ENCODE measurements at places on chromosomes 5 and 9. TPM values are rescaled to one million over a fixed set of nuclear protein-coding genes. Genes with fewer than 3 reads are reported as not detected.

Gene SLC6A7
- total RNA-seq = not detected

Gene FXN
- 24.1 TPM for total RNA-seq

Gene FREM1
- 33.6 TPM for total RNA-seq

Gene PCDHB5
- total RNA-seq = 0.07 TPM

Gene ANXA2R
- total RNA-seq = 0.95 TPM

Gene HNRNPAB
- total RNA-seq = 132 TPM

DNA sequence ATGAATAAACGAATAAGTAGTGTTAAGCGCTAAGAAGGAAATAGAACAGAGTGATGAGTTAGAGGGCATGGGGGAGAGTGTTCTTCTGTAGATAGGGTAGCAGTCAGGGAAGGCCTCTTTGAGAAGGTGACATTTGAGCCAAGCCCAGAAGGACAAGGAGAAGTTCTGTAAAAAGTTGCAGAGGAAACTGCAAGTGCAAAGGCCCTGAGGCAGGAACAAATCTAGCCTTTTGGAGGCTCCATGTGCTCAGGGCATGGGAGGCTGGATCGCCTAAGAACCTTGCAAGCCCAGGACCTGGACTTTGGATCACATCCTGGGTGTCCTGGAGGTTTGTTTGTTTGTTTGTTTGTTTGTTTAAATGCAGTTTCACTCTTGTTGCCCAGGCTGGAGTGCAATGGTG lies 8.0 kb downstream of the EIF4E1B start:
- H3K4me1 ChIP-seq = no peaks in the 10 kb centered on the region
- H3K4me3 ChIP-seq = no peak overlapping the region
- DNase-seq = no peak
- no peaks in the 10 kb centered on the region for H3K36me3 ChIP-seq
- H3K27ac ChIP-seq = no peak overlapping the region

DNA sequence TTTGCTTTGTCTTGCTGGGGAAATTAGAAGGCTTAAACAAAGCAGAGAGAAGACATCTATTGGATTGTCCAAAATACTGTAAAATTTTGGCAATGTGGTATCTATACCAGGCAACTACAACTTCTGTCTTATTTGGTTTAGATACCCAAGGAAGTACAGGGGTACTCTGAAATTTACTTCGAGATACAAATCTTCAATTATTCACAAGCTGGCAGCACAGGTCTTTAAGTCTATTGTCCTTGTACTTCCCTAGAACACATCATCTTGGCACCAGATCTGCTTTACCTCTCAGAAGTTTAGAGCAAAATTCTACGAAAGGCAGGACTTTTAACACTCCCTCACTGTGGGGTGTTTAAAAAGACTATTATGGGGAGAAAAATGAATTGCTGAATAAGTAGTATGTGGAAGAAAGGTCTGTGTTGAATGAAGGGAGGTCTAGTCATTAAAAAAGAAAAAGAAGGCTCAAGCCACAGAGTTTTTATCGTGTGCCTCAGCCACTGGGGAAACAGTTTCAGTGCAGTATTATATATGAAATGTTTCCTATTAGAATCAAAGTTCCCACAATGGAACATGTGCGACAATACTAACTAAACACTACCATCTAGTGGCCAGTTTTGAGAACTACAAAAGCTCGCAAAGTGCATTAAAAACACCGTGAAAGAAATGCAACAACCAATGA lies 93.7 kb downstream of the PDE4D start:
- H3K27ac ChIP-seq = no peak overlapping the region
- H3K36me3 ChIP-seq = no peaks in the 10 kb centered on the region
- peak; percentile 7 for DNase-seq
- H3K4me1 ChIP-seq = no peaks in the 10 kb centered on the region
- no peak overlapping the region for H3K4me3 ChIP-seq

- no peaks in the 10 kb centered on the region for H3K36me3 ChIP-seq
- no peak overlapping the region for H3K4me3 ChIP-seq
- peaks cover 14% of the 10 kb centered on the region for H3K4me1 ChIP-seq
- no peaks in the 10 kb centered on the region for H3K27me3 ChIP-seq
Measured at GRCh38 chr5:143820451-143820850, 8.5 kb downstream of the HMHB1 start.

DNA sequence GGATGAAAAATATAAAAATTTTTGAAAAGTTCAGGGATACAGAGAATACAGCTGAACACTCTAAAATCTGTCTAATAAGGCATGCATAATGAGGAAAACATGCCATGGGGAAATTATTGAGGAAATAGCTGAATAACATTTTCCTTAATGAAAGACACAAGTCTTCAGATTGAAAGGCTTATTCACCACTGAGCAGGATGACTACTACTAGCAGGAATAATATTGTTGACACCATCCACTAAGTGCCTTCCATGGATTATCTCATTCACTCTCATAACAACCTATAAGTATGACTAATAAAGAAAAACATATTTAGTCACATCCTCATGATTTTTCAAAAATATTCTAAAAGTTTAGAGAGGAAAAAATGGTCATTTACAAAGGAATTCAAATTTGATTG lies 96.7 kb upstream of the FER start:
- no peak for DNase-seq
- H3K27ac ChIP-seq = no peak overlapping the region
- 0 out of 3 replicates have a peak, but pooled peaks cover 2% of the 10 kb centered on the region for H3K27me3 ChIP-seq
- H3K4me1 ChIP-seq = no peaks in the 10 kb centered on the region
- H3K36me3 ChIP-seq = no peaks in the 10 kb centered on the region

GRCh38 chr9:9284201-9284600 lies 1328.6 kb downstream of the PTPRD start:
- H3K4me1 ChIP-seq = no peaks in the 10 kb centered on the region
- no peaks in the 10 kb centered on the region for H3K27me3 ChIP-seq

DNA sequence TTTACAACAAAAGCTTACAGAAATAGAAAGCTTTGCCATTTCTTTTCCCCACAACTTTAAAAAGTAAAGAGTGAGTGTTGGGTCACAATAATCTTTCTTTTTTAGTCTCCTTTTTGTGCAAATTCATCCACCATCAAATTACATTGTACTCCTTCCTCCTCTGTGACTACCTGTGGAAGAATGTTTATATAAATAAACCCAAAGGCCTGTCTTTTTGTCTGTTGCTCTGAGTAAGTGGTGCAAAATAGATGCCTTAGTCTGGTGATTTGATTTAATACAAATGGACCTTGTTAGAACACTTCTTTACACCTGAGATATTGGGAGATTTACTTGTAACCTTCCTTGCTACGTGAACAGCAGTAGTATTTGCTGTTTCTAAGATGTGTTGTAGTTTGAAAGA lies 53.5 kb upstream of the TAF11L2 start:
- no peak for DNase-seq
- H3K4me3 ChIP-seq = no peak overlapping the region
- no peak overlapping the region for H3K27ac ChIP-seq
- no peaks in the 10 kb centered on the region for H3K36me3 ChIP-seq

DNA sequence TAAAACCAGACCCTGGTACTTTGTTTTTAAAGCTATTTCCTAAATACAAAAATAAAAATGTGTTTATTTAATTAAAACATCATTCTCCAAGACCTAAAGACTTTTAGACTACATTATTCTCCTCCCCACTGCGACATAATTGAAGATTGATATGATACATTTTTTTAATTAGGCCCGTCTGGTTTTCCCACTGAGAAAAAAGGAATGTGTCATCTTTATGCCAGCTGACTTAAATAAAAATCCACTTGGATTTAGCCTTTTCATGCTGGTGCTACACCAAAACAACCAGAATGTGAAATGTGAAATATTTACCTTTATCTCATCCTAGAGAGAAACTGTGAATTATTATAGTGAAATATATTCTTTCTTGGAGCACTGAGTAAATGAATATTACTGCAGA lies 155.5 kb upstream of the PPP1R2B start:
- H3K36me3 ChIP-seq = no peaks in the 10 kb centered on the region
- no peaks in the 10 kb centered on the region for H3K27me3 ChIP-seq
- peaks cover 38% of the 10 kb centered on the region for H3K4me1 ChIP-seq
- no peak for DNase-seq
- H3K27ac ChIP-seq = no peak overlapping the region
- H3K4me3 ChIP-seq = no peak overlapping the region

DNA sequence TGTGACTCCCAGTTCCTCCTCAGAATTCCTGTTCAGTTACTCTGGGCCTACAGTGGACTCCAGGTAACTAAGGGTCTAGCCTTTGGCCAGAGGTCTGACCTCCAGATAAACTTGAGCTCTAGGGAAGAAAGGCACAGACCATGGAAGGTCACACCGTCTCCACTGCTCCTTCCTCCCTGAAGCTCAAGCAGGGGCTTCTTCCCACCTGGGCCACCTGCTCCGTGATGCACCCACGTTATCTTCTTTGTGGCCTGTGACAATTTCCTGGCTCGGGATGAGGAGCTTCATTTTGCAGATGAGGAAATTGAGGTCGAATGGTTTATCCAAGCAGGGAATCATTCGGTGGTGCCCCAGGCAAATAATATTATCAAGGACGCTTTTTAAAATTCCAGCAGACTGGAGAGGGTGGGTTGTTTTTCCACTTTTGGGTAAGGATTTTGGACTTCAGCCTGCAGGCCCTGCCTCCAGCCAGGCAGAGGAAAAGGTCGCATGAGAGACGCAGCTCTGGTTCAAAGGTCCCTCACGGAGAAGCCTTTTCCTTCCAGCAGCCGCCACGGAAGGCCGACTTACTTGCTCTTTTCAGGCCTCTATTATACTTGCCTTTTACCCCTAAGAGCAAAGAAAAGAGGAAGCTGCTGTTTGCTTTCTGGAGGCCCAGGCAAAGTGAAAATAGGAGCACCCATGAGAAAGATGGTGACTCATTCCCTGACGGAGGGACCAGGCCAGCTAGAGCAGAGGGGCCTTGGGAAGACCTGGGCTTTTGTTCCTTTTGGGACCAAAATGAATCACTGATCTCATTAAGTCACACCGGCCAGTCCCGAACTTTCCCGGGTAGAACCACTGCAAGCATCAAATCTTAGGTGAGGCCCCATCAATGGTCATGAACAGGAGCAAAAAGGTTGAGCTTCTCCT lies 22.8 kb upstream of the DUSP1 start:
- no peak overlapping the region for H3K4me3 ChIP-seq
- H3K27ac ChIP-seq = peak overlapping the region; percentile 71
- DNase-seq = peak; percentile 70
- H3K27me3 ChIP-seq = no peaks in the 10 kb centered on the region
- no peaks in the 10 kb centered on the region for H3K36me3 ChIP-seq
- H3K4me1 ChIP-seq = peaks cover 97% of the 10 kb centered on the region

DNA sequence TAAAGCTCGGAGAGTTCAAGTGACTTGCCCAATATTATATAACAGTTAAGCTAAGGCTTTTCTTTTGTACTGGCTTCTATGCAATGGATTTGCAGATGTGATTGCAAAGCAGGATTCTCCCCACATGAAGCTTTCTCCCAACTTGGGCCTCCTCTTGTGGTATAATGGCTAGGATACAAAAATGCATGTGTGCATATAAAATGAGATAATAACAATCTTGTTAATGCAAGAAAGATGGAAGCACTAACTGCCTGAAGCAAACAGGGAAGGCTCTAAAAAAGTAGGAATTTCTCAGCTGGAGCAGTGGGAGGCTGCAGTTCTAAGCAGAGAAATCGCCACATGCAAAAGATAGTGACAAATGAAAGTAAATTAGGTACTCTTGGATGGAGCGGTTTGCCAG lies 444.2 kb upstream of the RIOK2 start:
- no peaks in the 10 kb centered on the region for H3K27me3 ChIP-seq
- no peaks in the 10 kb centered on the region for H3K36me3 ChIP-seq
- no peaks in the 10 kb centered on the region for H3K4me1 ChIP-seq

- H3K4me3 ChIP-seq = no peak overlapping the region
- no peak overlapping the region for H3K27ac ChIP-seq
- H3K27me3 ChIP-seq = no peaks in the 10 kb centered on the region
- no peak for DNase-seq
Measured at GRCh38 chr5:11611011-11611410, 293.2 kb downstream of the CTNND2 start.

DNA sequence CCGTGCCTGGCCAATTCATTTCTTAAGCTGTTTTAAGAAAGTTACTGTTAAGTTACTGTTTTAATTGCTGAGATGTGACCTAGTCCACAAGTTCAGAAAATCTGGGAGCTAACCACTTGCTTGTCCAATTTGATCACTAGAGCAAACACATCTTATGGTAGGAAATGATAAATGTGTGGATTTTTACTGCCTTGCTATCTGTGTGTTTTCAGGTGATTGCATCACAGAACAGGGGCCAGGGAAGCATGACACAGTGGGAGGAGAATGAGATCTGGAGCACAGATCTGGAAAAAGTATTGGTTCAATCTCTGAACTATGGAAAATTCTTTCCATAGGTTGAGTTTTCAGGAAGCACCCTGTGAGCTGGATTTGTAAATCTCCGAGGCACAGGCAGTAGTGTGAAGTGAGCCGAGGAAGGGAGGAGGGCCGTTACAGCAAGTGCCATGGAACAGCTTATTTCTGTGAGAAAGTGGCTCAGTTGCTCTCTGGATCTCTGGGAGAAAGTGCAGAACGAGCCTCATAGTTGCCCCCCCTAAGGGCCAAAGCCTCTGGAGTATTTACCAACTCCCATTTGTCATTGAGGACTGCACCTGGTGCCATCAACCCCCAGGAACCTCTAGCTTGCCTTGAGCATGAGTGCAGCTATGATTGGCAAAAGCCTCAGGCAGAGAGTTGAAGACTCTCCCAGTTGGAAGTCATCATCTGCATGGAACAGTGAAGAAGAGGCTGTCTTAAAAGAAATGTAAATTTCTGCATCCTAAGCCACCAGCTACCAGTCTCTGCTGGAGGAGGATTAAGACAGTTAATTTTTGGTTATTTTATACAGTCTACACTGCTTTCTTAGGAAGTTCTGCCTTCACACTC lies 161.8 kb upstream of the CLINT1 start:
- no peaks in the 10 kb centered on the region for H3K27me3 ChIP-seq
- no peak overlapping the region for H3K27ac ChIP-seq
- H3K4me3 ChIP-seq = no peak overlapping the region

Measured in HepG2 (cell line).